ENCODE measurements at places on chromosomes 4 and X.
A peak's percentile ranks its signal among the peaks of the same experiment; 100 is the strongest.

DNA sequence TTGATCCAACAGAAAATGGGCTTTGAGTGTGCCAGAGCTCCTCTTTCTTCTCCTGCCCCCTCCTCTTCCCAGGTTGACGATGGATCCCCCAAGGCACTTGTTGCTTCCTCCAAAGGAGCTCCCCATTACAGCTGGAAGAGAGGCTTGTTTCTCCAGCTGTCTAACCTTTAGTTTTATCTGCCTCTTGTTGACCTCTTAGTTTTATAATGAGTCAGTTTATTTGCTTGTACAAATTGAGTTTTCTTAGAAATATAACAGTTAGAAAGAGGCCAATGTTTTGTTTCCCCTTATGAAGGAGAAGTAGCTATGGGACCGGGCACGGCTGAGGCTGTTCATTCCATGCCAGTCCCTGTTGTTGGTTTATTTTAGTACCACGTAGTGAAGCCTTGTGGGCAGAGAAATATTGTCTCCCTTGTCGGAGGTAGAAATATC, 158.2 kb downstream of the SPRY1 start:
- DNase-seq, result no peak

- DNase-seq, result no peak
Measured at GRCh38 chr4:67558493-67558892, at the start of gene STAP1. Gene STAP1, plus strand, starts transcription at chr4:67558727. Its CDS starts 83 bp downstream, at chr4:67558810.

GRCh38 chr4:38866973-38867477, 581 bp upstream of the FAM114A1 start:
- no peak for DNase-seq

DNA sequence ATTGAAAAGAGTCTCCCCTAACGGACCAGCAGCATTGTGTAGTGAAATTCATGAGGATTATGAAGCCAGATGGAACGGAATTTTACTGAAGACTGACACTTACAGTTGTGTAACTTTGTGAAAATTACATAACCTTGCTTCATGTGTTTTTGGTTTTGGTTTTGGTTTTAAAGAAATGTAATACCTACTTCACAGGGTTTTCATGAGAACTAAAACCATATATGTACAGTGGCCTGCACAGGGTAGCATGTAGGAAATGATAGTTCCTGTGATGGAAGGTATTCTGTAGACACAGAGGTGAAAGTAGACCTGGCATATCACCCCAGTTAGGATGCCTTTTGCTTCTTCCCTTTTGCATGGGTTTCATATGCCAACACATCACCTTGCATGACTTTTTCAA, 247.0 kb downstream of the BANK1 start:
- DNase-seq, result no peak

- DNase-seq, result no peak
Measured at GRCh38 chr4:103012060-103012459, 7.4 kb downstream of the SLC9B1 start.

DNA sequence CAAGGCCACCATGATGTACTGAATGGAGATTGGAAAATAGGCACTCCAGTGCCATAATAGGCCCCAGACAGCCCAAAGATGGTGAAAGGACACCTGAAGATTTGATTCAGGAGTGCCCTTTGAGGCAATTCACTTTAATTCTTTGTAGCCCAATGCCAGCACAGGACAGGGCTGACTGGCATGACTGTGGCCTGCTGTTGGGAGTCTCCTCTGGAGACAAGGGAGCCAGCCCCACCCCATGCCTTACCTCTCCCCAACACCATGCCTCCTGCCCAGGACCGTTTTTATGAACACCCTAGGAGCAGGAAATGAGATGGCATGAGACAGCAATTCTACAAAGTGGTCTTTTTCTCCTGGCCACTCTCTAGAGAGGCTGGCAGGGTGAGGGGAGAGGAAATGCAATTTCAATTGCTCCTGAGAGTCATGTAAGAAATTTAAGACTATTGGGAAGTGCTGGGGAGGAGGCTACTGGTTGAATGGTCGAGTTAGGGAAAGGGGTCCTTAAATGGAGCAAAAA, 94.2 kb upstream of the MAMLD1 start:
- DNase-seq, result no peak

DNA sequence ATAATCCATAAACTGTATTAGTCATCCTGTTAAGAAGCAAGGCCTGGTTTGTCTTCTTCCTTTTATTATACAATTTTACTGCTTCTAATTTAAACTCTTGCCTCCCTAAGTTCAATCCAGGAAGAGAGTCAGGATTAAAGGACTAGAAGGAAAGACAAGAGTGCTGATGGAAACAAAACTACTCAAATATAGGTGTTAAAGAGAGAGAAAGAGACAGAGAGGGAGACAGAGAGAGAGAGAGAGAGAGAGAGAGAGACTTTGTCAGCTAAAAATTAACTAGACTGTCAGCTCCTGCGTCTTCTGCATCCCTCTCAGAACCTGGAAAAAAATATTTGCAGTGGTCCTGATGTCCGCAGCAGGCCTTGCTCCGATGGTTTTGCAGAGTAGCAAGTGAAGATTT, 13.5 kb upstream of the FGG start:
- no peak for DNase-seq

GRCh38 chrX:48919360-48919841, 577 bp upstream of the PIM2 start:
- DNase-seq, result no peak

DNA sequence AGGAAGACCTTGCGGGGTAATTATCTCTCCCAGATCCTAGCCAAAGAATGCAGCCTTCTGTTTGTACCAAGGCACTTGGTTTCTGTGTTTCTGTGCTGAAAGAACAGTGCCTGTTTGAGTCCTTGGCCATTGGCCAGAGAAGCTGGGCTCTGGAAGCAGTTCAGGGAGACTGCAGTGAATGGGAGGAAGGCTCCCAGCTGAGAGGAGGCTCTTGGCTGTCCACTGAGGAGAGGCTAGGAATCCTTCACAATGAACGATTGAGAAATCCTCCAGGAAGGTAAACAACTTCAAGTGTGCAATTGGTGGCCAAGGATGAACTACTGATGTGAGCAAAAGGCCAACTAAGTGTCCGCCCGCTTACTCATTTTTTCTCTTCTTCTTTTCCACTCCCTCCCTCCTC, 61.3 kb downstream of the HS3ST1 start:
- no peak for DNase-seq

DNA sequence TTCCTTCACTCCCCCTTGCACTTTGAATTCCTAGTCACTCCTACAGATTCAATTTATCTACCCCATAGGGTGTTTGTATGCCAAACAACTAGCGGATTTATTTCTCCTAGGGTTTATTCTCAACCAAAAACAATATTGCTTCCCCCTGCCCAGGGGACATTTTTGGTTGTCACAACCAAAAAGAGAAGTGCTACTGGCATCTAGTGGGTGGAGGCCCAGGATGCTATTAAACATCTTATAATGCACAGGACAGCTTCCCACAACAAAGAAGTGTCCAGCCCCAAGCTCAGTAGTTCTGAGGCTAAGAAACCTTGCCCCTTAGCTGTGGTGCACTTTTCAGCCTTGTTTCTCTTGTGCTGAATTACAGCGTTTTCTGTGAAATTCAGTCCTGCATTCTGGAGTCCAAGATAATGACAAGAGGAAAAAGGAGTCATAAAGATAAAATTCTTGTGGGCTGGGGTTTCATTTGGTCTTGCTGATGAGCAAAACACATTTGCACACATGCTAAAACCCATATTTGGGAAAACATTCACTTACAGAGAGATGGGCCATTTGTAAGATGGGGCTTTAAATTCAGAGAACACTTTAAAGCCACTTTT, 11.2 kb upstream of the SYTL4 start:
- DNase-seq, result no peak

DNA sequence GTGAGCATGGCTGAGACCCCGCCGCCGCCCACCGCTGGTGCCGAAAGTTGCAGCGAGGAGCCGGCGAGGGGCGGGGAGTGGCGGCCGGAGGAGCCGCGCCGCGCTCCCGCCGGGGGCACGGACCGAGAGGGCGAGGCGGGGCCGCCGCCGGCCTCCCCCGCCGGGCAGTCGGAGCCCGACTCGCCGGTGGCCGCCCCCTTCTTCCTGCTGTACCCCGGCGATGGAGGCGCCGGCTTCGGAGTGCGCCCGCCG, 16.5 kb downstream of the UTP3 start:
- DNase-seq, result no peak

DNA sequence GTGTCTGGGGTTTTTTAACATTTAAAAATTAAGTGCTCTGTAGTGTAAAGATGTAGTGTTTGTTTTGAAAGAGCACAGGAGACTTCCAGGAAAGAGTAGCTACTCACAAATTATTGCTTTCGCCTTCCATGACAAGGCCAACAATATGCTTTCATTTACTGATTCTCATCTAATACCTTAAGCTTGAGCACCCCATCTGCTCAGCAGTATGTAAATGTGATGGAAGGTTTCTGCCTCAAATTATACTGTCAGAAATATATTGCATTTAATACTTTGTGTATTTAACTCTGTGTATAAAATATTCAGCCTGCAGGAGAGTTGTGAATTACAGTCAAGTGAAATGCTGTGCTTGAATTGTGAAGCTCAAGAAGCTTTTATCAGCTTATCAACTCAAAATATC, 296.3 kb upstream of the ATOH1 start:
- no peak for DNase-seq

- no peak for DNase-seq
Measured at GRCh38 chrX:56382278-56382677, 150.1 kb downstream of the KLF8 start.

DNA sequence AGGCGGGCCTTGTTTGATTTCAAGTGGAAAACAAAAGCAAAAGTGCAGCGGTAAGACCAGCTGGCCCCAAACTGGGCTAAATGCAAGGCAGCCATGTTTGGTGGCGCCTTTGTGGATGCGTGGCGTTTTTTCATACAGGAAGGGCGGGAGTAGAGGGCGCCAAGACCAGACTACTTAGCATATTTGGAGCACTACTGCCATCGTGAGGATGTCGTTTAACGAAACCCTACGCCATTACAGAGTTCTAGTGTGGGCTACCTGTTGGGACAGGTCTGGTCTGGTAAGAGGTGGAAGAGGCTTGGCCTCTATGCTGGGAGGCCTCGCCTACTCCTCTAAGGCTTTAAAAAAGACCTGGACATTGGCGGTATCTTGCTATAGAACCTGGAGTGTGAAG, 230.7 kb upstream of the STK26 start:
- DNase-seq, result no peak

- peak; percentile 22 for DNase-seq
Measured at GRCh38 chr4:173167758-173168395, 734 bp upstream of the GALNT7 start.

- no peak for DNase-seq
Measured at GRCh38 chr4:139267301-139267700, 12.7 kb downstream of the MGARP start.

DNA sequence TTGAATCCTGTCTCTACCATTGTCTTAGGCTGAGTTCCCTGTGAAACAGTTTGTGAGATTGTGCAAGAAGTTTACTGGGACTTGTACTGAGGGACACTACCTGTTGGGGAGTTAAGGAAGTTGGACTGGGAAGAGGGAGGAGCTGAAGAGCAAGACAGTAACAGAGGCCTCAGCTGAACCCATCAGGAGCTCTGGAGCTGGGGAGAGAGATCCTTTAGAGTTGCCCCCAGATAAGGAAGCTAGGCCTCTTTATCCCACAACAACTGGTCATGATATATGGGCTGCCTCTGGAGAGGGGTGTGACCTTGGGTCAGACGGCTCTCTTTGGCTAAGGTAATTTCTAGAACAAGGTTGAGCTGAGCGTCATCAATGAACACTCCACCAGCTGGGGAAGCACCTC, 137.8 kb upstream of the SLC4A4 start:
- no peak for DNase-seq

DNA sequence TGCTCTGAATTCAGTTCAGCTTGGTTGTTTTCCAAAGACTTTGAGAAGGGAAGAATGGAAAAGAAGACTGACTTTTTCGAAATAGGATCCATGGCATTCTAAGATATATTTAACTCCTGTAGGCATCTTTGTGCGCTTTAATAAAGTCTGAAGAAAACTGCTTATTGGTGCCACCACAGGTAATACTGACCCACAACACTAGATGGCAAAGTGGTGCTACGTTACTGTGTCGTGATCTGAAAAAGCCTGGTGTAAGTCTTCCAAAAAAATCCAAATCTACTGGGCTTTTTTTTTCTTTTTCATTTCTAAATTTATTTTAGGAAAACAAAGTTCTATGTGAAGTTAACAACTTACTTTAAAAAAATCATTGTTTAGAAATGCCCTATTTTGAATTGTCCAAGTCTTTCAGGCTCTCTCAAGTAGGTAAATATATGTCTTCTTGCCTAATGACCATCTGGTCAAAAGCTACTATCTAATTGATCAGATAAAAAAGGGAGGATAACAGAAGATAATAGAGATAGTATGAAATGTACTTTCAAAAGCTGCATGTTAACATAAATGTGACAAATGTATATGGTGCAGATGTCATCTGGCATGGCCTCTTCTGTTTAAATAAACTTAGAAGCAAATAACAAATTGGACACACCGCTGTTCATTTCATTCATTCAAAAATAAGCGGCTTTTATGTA, 47.0 kb upstream of the MID1IP1 start:
- peak; percentile 33 for DNase-seq

- no peak for DNase-seq
Measured at GRCh38 chr4:10750714-10751113, 66.1 kb upstream of the CLNK start.

DNA sequence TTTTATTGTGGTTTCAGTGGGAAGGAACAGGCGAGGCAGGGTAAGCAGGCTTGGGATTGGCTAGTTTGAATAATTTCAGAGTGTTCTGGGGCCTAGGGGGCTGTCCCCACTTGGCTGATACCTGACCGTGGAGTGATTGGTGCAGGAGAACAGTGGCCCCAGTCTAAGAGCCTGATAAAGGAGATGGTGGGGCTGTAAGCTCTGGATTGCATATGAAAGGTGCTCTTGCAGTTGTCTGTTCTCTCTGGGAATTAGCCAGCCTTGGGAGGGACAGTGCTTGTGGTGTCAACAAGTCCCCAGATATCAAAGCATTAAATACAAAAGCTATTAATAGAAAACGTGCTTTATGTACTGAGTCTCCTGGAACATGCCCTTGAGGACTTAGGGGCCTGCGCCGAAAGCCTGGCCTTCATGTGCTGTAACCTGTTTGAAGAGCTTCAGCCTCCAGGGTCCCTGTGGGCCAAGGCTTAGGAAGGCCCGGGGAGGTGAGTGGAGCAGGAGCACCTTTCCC, 30.4 kb upstream of the CLTRN start:
- no peak for DNase-seq

DNA sequence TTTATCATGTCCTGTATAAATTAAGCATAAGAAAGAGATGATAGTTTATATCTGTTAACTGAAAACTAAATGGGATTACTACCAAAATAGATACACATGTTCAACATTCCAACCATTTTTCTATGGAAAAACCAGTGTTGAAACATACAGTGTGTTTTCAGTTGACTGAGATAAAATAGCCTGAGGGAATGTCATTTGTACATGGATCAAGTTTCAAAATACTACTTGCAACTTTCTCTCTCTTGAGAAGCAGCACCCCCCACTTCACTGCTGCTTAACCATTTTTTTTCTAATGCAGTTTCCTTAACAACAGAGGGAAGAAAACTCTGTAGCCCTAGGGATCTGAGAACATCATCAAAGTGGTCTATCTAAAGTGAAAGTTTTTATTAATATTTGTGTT, 70.8 kb downstream of the NPNT start:
- DNase-seq, result no peak

DNA sequence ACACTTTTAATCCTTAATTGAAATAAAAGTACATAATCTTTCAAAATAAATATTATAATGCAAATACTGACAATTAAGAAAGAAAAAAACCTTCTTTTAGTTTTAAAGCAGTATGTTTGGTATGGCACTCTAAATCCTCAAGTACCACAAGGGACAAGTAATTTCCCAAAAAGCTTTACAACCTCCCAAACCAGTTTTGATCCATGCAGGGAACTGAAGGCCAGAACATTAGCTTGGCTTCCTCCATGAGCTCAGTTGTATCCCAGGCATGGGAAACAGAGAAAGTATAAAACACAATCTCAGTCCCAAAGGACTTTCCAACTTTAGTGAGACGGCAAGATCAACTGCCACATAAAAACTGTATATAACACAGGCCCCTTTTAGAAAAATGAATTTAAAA, 82.2 kb downstream of the ZNF330 start:
- DNase-seq, result no peak

Measured in glutamatergic neuron (in vitro differentiated cells).